Activated CD8-positive, alpha-beta memory T cell treated with anti-CD3 and anti-CD28 coated beads for 48 hours (primary cell): ENCODE measurements at places on chromosomes 7 and 10.

GRCh38 chr10:13939391-13939790, 352.6 kb downstream of the PRPF18 start:
- DNase-seq, result no peak

- no peak for DNase-seq
Measured at GRCh38 chr10:124870854-124871425, 69.3 kb downstream of the ABRAXAS2 start.

DNA sequence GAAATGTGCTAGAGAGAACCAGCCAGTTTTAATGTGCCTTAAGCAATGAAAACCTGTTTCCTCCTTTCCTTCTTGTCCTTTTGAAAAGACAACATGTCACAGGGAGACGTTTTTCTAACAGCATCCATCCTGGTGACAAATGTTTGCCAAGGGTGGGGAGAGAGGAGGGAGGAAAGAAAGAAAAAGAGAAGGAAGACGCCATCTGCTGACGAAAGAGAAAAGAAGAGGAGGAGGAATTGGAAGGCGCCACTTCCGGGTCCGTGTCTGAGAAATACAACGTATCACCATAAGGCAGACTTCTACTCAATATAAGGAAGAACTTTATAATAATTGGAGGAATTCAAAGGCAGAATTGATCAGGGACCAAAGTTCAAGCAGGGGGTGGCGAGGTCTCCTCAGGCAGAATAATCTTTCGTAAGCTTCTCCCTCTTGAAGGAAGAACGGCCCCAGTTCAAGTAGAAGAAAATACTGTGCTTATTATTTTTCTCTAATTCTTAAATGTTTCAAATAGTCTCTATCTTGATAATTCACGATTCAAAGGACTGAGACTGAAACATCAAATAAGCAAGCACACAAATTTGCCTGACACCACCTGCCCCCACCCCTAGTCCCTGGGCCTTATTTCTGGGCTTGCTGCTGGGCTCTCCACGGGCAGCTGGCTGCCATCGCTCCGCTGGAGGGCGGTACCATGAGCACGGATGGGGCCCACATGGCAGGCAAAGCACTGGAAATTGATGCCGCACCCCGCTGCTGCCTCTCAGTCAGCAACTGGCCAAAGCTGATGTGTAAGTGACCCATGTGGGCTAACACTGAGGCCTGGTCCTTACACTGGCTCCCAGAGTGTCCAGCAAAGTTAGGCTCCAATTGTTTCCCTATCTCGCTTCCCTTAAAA, 273.7 kb upstream of the KLF14 start:
- no peak for DNase-seq

GRCh38 chr7:34844936-34845665, 187.1 kb downstream of the NPSR1 start:
- DNase-seq, result no peak

DNA sequence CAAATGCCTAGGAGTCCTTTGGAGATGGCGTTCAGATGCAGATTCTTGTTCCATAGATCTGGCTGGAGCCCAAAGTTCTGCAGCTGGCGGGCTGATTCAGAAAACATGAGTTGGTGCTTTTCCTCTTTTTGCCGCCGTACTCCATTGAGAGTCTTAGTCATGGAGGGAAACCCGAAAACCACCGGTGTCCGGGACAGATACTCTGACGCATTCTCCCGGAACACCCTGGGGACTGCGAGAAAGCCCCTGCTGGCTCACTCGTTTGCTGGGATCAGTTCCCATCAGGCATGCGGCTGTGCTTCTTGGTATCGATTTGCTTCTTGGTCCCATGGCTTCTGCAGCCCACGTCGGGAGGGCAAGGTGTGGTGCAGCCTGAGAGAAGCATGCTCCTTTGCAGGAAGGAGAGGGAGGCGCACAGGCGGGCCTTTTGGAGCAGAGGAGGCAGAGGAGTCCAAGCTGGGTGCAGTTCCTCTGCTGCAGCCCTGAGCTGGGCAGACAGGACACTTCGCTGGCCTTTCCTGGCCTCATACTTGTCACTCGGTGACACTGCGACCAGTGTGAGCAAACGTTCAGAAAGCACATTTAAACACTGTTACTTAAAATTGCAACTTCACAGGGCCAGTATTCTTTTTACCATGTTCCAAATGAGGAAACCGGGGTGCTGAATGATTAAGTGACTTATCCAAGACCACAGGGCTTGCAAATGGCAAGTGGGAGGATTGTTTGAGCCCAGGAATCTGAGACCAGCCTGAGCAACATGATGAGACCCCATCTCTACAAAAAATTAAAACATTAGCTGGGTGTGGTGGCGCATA, 30.6 kb upstream of the PFKFB3 start:
- DNase-seq, result no peak

- DNase-seq, result no peak
Measured at GRCh38 chr7:68041554-68041953, 1044.9 kb downstream of the TYW1 start.

DNA sequence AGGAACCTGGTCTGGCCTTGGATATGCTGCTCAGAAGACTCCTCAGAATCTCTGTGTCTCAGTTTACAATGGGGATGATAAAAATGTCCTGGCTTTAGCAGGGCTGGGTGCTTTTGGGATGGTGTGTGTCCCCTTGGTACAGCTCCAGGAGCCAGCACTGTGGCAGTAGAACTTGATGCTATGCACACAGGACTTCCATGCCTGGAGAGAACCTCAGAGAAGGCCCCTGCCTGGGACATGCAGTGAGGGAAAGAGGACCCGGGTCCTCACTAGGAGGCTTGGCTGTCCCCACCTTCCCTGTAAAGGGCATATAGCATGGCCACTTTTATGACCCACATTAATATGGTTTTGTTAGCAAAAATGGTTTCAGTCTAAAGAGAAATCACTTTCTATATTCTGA, 100.5 kb downstream of the GLRX3 start:
- DNase-seq, result no peak

GRCh38 chr10:124346831-124347230, 71.9 kb downstream of the OAT start:
- no peak for DNase-seq

DNA sequence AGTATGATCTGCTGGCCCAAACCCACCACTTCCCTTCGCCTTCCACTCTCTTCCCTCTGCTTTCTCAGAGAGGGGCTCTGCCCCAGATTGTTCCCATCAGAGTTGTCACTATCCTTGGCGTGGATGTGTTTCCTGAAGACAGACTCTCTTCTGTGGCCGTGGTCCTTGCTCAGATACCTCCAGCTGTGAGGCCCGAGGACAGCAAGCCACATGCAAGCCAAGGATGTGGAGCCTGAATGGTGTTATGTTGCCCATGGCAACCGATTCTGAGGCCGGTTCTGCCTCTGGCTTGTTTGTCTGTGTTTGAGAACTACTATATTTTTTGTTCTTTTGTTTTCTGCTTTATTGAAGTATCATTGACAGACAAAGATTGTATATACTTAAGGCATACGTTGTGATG, 247.4 kb upstream of the PODXL start:
- no peak for DNase-seq

DNA sequence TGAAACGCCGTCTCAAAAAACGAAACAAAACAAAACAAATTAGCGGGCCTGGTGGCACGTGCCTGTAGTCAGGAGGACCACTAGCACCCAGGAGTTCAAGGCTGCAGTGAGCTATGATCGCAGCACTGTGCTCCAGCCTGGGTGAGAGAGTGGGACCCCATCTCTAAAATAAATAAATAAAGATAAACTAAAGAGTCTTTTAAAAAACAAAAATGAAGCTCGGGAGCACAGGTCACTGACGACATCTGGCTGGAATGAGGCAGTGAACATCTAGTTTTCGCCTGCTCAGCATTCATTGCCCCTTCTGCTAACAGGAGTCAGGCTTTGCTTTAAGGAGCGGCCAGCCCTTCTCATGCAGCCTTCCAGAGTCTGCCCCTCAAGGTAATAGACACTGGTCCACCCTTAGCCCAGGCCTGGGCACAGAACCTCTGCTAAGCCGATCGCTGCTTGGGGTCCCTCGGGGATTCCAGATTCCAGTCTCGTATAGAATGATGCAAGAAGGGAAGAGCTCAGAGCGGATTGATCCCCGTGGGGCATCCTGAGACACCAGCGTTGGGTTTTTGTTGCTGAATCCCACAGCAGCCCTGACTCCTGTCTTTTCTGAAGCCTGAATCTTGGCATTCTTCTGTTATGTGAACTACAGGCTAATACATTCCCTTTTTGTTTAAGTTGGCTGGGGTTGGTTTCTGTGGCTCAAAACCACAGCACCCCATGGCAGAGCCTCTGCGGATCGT, 14.2 kb upstream of the FOXK1 start:
- DNase-seq, result no peak
